GF-D8 (cell line): ENCODE measurements at places on chromosomes 6 and 20.

- no peak for DNase-seq
Measured at GRCh38 chr20:58818586-58819285, 32.0 kb downstream of the GNAS-AS1 start.

GRCh38 chr6:157981395-157982101 is at the start of gene SYNJ2:
Gene SYNJ2 (plus strand): TSS chr6:157981863. CDS start chr6:157981962, 99 bp downstream.
- no peak for DNase-seq

DNA sequence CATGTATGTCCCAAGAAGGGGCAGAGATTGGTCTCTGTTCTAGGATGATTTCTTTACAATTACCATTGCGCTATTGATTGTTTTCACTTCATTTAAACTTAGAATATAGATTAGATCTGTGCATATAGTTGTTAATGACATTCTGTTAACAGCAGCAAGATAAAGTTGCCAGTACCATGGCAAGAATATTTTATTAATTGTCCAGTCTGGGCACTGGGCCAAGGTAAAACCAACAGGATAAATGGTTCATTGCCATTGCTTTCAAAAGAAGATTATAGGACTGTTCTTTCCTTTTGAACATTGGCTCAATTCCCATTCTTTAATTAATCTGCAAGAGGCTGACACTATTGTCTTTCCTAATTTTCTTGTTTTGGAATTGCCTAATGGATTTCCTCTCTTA is 592.4 kb downstream of the RFPL4B start:
- no peak for DNase-seq

- no peak for DNase-seq
Measured at GRCh38 chr20:1693427-1693826, 35.8 kb upstream of the SIRPG start.

- no peak for DNase-seq
Measured at GRCh38 chr6:41021832-41022231, 17.2 kb downstream of the UNC5CL start.

- no peak for DNase-seq
Measured at GRCh38 chr6:26163427-26164119, 76.3 kb downstream of the HFE start.

DNA sequence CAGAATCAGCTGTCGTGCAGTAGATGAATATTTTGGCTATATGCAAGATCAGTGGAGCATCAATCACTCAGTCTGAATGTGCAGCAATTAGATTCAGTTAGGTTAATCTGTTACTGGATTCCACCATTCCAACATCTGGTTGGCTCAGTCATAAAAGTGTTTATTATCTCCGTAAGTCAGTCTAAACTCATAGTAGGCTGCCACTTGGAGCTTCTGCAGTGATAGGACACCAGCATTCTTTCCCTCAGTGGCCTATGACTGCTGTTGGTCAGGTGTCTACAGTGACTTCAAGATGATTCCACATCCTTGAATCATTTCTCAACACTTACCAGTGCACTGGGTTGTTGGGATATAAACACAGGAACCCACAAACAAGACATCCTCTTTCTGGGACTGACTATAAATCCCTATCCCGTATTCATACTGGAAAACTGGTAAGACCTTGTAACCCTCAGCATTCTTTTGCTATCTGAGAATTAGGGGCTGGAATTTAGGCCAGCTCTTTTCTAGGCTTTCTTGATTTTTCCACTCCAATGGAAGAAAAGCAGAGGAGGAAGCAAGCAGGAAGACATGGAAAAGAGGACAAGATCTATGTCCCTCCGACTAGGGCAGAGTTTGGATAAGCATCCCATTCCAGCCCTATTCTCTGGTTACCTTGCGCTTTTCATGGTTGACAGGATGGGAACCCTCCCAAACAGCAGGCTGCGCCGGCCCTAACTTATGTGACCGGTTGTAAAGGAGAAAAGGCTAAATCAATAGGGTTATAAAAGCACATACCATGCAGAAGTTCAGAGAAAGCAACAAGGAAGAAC is 919.6 kb downstream of the KIF16B start:
- no peak for DNase-seq

DNA sequence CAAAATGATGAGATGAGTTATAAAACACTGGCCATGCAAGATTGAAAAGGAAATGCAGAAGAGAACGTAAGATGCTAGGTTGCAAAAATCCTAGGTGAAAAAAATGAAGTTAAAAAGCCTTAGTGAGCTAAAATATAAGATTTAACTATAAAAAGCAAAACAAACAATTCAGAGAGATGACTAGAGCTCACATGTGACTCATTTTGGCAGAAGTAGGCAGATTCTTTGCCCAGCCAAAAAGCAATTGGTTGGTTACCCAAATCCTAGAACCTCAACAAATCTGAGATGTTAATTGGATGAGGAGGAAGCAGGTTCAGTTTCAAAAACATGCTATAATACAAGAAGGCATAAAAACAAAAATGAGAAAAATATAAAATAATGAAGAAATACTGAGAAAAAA is 249.1 kb downstream of the OGFRL1 start:
- no peak for DNase-seq
